ENCODE measurements at places on chromosomes 2 and 18.

- DNase-seq: no peak
These were observed 231.1 kb upstream of the AGAP1 start for GRCh38 chr2:235262750-235263149.

DNA sequence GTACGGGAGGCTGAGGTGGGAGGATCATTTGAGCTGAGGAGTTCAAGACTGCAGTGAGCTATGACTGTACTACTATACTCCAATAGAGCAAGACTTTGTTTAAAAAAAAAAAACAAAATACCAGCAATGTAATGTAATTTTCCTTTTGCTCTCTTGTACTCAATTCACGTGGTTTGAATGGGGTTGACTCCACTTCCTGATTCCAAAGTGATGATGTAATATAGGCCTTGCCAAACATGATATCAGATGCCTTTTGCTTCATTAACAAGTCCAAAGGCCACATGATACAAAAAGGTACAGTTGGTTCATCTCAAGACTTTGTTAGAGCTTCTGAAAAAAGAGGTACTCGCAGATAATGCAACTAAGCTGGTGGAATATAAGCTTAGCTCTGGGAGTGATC lies 321.8 kb downstream of the ZEB2 start:
- DNase-seq: no peak

DNA sequence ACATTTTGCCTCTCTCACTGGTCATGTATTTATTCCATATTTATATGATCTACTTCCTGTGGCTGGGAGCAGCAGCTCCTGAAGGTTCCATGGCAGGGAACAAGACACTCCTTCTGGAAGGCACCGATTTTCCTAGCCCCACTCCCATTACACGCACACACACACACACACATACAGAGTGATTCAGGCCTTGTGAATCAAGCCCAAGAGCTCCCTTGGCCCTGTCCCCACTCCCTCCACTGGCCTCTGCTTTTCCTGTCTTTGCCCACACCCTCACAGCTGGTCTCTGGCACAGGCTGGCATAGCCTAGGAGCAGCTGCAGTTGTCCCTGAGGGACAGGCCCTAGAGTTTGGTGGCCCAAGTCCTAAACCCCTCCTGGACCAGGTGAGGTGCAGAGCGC lies 201.7 kb downstream of the NAPG start:
- DNase-seq: no peak

GRCh38 chr2:134167015-134167414 lies 86.9 kb upstream of the MGAT5 start:
- DNase-seq: no peak

DNA sequence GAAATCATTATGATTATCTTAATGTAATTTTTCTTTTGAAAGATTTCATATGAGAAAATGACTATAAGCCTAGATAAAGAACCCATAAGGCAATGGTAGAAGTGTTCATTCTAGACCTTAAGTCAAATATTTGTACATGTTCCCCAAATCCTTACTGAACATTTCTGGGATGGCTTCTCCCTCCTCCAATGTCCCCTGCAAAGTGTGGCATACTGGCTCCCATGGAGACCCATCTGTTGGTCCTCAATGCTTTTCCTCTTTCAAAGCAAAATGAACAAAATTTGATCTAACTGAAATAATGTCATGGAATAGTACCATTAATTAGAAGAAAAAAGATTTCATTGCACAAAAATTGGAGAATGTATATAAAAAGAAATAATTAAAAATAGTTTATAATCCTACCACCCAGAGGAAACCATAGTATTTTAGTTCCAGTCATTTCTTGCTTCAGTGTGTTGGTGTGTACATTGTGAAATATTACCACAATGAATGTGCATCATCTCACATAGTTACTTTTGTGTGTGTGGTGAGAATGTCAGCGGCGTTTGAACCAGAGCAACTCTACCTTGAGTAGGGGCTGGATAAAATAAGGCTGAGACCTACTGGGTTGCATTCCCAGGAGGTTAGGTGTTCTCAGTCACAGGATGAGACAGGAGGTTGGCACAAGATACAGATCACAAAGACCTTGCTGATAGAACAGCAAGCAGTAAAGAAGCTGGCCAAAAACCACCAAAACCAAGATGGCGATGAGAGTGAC lies 181.3 kb downstream of the UXS1 start:
- no peak for DNase-seq

DNA sequence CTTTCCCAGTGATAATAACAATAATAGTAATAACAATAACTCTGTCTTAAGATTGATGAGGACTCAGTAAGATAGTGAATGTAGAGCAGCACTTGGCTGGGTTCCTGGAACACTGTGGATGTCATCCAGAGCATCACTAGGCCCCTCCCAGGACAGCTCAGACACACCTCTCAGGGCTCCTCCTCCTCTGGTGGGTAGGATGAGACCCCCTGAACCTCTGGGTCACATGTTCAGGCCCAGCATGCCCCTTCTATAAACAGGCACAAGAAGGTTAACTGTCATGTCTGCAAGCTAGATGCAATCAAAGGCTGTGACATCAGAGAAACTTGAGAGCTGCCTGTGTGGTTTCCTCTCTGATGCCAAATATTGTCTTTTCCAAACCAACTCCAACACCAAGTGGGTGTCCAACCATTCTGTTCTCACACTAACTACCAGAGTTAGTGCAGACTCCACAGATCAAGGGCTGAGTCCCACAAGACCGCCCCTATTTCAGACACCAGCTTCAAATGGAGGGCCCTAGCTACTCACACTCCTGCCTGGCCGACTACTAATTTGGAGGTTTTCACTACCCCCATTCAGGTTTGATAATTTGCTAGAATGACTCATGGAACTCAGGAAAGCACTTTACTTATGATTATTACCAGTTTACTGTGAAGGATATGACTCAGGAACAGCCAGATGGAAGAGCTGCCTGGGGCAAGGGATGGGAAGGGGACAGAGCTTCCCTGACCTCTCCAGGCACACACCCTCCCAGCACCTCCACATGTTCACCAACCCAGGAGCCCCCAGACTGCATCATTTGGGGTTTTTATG lies 46.4 kb upstream of the BZW1 start:
- no peak for DNase-seq

DNA sequence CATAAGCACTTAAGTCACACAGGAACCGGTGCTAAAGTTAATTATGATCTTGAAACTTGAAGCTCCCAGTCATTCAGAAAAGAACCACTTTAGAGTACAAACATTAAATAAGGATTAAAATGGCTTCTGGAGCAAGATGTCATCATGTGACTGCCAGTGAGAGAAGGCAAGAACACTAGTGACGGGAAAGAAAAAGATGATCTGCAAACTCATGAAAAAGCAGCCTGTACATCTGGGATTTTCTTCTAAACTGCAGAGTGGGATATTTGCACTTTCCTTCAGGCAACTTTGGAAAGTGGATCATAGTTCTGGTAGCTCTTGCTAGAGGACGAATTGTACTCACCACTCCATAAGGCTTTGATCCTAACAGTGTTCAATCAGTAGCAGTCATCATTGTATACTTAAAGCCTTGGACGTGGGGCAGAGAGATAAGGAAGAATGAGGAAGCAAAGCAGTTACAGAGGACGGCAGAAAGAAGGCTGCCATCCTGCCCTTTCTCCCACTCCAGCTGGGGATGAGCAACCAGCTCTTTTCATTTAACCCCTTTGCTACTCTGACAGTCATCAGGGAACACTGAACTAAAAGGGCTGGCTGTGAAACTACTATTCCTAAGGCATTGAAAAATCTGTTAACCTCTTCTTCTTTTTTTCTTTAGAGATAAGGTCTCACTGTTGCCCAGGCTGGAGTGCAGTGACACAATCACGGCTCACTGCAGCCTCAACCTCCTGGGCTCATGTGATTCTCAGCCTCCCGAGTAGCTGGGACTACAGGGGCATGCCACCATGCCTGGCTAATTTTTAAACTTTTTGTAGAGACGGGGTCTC lies 18.1 kb downstream of the ABHD3 start:
- peak; percentile 43 for DNase-seq

DNA sequence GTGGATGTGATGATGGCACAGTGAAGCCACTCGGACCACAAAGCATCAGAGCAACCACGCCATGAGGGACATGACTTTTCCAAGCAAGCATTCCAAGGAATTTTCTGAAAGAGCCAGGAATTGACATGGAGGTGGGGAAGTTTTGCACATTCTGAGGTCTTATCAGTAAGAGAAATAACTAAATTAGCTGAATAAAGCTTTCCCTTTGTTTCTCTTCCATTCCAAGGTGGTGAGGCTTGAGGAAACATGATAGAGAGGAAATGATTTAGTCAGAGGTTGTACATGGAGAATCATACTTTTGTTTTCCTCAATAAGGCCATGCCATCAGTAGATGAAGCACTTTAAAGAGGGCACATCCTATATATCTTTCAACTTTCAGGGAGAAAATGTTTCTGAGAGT lies 115.7 kb upstream of the MMADHC start:
- no peak for DNase-seq

DNA sequence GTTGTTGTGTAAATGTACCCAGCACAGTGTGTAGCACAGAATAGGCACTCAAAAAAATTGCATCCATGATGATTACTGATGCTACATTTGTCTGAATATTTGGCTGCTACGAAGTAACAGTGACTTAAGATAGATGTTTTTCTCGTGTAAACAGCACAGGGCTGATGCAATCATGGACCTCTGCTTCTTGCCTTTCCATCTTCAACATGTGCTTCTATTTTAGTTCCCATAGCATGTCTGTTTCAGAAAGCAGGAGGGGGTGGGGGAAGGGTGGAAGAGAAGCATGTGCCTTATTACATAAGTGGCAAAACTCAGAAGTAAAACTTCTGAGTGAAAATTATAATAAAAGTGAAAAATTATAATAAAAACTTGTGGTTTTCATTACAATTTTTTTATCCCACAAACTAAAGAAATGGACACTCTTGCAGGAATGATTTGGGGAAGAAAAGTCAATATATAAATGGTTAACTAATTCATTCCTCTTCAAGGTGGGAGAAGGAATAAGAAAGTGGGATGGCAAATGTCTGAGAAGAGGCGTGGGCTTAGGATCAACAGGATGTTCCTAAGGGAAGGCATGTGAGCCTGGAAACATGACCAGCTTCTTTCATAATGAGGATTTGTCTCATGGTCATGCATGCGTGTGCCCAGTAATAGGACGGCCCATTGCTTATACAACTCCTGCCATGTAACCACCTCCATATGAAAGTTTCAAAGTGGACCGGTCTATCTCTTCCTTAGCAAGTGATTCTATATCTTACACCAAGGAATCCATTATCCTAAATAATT lies 27.2 kb downstream of the CCBE1 start:
- DNase-seq: no peak

DNA sequence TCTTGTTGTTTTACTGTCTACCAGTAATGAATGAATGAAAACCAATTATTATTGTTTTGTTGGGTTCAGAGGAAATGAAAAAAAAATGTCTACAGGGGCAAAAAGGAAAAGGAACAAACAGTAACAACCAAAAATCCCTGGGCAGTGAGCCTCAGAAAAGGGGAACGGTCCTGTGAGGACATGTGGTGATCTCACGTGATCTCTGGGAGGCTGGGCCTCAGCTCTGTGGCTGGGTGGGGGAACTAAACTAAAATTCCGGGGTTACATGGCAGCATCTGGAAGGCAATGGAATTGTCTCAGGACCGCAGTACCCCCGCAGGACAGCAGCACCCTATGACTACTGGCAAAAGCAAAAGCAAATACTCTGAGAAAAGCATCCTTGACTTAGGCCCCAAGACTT lies 80.1 kb downstream of the AFF3 start:
- no peak for DNase-seq

- peak; percentile 4 for DNase-seq
These were observed 164.2 kb downstream of the C1D start for GRCh38 chr2:67898595-67898994.
